ENCODE measurements at places on chromosomes 2 and 18. TPM values are rescaled to one million over a fixed set of nuclear protein-coding genes. Genes with fewer than 3 reads are reported as not detected.

GRCh38 chr18:11179959-11180519 is 30.7 kb upstream of the PIEZO2 start:
- no peak overlapping the region for H3K27ac ChIP-seq
- no peaks in the 10 kb centered on the region for H3K36me3 ChIP-seq
- no peak overlapping the region for H3K4me3 ChIP-seq
- no peaks in the 10 kb centered on the region for H3K4me1 ChIP-seq
- DNase-seq, result no peak
- no peaks in the 10 kb centered on the region for H3K27me3 ChIP-seq

Gene CPLX4
- not detected for total RNA-seq

DNA sequence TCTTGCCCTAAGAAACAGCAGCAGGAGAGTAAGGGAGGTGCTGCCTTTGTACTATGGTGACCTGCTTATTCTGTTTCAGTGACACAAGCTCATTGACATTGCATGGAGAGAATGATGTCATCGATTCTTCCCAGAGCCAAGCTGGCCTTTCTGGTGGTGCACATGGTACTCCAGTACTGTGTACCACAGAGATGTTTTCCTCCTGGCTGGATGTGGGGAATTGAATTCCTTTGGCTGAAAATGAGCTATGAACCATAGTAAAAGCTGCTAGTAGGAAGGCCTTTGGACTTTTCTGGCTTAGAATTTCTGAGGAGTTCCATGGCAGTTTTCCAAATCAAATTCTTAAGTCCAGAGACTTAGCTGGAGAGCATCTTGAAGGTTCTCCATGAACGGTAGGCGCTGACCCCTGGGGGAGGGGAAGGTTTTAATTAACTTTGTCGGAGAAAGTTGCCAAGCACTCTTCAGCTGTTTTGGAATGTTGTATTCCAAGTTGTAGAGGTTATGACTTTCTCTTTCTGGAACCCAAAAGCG is 17.1 kb upstream of the B3GNT2 start:
- no peaks in the 10 kb centered on the region for H3K27me3 ChIP-seq
- H3K27ac ChIP-seq, result no peak overlapping the region
- DNase-seq, result no peak

DNA sequence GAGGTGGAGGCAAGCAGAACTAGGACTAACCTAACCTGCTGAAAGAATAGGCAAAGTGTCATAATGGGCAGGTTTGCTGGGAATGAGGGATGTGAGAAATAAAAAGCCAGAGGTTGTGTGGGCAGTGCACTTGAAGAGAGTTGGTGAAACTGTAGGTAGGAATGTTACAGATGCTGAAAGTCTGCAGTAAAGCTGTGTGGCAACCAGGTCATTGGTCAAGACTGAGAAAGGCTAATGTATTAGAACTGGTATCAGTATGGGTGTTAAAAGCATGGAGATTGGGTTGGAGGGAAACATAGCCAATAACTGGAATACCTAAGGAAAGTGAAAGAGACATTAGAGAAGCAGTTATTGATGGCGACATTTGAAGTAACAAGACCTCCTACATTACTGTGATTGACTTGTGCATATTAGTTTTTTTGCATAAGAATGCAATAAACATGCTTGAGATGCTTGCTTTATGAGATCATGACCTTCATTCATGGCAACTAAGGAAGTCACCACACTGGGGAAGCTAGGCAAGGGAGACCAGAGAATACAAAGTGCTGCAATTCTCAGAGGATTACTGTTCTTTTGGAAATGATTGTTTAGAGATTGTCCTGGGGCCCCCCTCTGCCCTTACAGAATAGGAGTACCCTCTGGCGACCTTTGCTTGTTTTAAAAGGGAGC is 11.8 kb downstream of the GULP1 start:
- peak; percentile 61 for DNase-seq
- no peaks in the 10 kb centered on the region for H3K36me3 ChIP-seq

GRCh38 chr2:130850788-130851623 is 14.3 kb downstream of the ARHGEF4 start:
- H3K4me3 ChIP-seq, result no peak overlapping the region
- DNase-seq, result no peak
- no peaks in the 10 kb centered on the region for H3K27me3 ChIP-seq
